Kidney capillary endothelial cell (primary cell): ENCODE measurements at places on chromosomes 7 and 10.

- no peak for DNase-seq
Observed at GRCh38 chr7:151061213-151062110, 2.1 kb downstream of the SLC4A2 start.

GRCh38 chr10:100747456-100748230, 2.3 kb downstream of the PAX2 start:
- no peak for DNase-seq

- no peak for DNase-seq
Observed at GRCh38 chr10:71216751-71217265, 4.4 kb downstream of the UNC5B start.

- DNase-seq, result no peak
Observed at GRCh38 chr7:47415318-47416212, 166.3 kb downstream of the TNS3 start.

- no peak for DNase-seq
Observed at GRCh38 chr7:88363249-88363648, 56.6 kb upstream of the STEAP4 start.

DNA sequence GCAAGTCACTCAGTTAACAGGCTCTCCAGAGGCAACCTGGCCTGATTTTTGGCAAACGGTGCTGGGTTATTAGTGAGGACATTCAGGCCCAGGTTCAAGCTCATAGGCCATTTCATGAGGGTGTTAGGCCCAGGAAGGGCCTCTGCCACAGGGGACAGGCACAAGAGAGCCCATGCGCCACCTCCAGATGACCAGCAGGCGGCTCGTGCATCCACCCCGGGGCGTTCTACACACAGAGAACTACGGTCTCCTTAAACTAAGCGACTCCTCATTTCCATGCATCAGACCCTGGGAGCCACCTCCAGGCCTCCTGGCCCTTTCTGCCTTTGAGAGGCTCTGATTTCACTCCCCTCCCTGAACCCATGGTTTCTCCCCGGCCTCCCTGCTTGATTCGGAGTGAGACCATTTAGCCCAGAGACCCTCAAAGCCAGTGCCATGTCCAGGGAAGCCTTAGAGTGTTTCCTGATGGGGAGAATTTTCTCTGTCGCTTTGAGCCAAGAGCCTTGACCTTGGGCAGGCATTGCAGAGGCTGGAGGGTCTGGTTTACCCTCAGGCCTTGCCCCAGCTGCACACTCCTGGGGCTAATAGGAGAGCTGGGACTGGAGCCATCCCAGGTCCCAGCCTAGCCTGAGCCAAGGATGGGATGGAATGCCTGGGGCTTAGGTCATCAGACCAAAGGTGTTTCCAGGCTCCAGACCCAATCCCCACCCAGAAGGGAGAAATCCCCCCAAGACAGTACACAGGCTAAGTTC, 188.0 kb downstream of the GRID1 start:
- no peak for DNase-seq

DNA sequence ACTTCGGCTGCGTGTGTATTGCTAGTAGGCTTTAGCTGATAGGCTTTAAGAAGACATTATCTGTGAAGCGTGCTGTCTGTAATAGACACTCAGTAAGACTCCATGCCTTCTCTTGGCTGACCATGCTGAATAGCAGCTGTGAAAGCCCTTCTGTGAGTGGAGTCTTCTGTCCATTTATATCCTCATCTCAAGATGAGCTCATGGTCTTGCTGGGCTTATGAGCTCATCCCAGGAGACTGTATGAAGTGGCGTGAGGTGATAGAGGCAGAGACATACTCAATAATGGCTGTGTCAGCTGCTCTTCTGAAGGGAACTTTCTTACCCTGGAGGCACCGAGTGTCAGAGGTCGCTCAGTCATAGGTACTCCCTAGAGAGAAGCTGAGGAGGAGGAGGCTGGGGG, 111.5 kb downstream of the SH2D4B start:
- DNase-seq, result no peak

GRCh38 chr7:7257899-7258692, 75.8 kb downstream of the C1GALT1 start:
- DNase-seq, result no peak

DNA sequence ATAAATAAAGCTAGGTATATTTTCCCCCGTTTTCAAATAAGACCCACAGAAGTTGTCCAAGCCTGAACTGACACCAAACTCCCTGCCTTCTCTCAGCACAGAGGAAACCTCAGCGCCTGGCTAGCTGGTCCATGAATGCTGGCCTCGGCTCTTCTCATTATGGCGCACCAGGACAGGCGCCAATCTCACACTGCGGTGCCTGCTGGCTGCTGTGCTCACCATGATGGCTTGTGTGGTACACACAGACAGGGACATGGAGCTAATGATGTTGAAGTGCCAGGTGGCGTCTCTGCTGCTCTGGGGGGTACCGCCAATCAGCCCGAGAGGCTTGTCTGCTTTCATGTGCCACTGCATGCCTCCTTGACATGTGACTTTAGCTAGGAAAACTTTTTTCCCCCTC, 43.2 kb upstream of the USP6NL start:
- DNase-seq, result no peak

DNA sequence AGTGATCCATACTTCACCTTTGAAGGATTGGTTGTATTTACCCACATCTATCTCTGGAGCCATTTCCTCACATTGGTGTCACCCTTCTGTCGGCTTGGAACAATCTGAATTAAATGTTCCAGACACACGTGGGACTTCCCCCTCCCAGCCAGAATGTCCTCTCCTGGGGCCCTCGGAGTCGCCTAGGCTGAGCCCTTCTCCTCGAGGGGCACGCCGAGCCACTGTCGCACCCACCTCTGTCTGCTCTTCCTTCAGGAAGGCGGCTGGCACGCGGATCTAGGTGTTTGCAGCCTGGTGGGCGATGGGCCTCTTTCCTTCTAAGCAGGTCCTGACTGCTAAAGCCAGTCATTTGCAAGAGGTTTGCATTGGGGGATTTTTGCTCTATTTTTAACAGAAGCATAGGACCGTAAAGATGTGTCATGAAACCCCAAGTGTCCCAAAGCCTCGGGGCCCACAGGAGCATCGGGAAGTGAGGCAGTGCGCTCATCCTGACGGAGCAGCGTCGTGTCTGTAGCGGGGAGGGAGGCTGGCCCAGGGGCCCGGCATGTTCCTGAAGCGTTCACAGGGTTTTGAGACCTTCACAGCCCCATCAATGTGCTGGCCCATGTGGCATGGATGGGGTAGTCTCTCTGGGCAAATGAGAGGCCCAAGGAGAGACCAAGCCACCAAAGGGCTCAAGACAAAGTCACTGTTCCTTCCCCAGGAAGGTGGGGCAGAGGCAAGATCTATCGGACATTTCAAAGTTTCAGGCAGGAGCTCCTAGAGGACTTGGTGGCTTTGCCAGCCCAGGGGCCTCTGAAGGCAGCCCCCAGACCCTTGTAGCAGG, 86.7 kb downstream of the RGS10 start:
- no peak for DNase-seq

DNA sequence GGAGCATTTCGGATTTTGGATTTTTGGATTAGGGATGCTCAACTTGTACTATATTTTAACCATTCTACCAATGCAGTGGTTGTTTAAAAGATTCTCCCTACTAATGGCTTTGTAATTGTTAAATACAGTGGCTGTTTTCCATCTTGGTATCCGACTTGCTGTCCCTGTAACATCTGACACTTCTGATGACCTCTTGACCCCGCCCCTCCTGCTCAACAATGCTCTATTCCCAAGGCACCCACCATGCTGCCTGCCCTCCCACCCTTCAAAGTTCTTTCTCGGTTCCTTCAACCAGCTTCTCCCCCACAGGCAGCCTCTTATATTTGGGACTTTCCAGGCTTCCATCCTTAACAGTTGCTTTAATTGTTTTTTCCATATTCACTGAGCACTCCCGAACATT, 2.0 kb downstream of the PRTFDC1 start:
- no peak for DNase-seq

GRCh38 chr7:81682873-81683272, 87.0 kb downstream of the HGF start:
- no peak for DNase-seq

GRCh38 chr7:127034186-127034806, 218.4 kb downstream of the GRM8 start:
- no peak for DNase-seq
